ENCODE measurements at places on chromosomes 11 and 22. TPM values are rescaled to one million over a fixed set of nuclear protein-coding genes. Genes with fewer than 3 reads are reported as not detected.

CYB5R2 gene
- 6.4 TPM for total RNA-seq

FGF19 gene
- not detected for total RNA-seq

MRGPRX3 gene
- total RNA-seq, result not detected

USP2 gene
- total RNA-seq, result 0.81 TPM

CAVIN3 gene
- total RNA-seq, result 114 TPM
